ENCODE measurements at places on chromosomes 3 and 15. TPM values are rescaled to one million over a fixed set of nuclear protein-coding genes. Genes with fewer than 3 reads are reported as not detected.

The AHSG gene
- 0.16 TPM for total RNA-seq

The IL20RB gene
- total RNA-seq = 1.5 TPM

The LTK gene
- total RNA-seq = 0.13 TPM

The LMLN gene
- 2.4 TPM for total RNA-seq

The CKMT1A gene
- 1.8 TPM for total RNA-seq

The FANCD2OS gene
- not detected for total RNA-seq

The MYL3 gene
- total RNA-seq = not detected

The GOLGA8B gene
- total RNA-seq = 15.8 TPM

The CNTN3 gene
- total RNA-seq = not detected

The PROS1 gene
- 13.9 TPM for total RNA-seq

The TMEM158 gene
- 15.3 TPM for total RNA-seq

The CCDC32 gene
- total RNA-seq = 15.5 TPM

The EAF1 gene
- total RNA-seq = 16.2 TPM

The SEC61A1 gene
- total RNA-seq = 126 TPM

The NR2E3 gene
- total RNA-seq = not detected

The SLC12A8 gene
- total RNA-seq = 1.7 TPM

The TOMM70 gene
- total RNA-seq = 51.1 TPM

The FAM227B gene
- 0.74 TPM for total RNA-seq

The STXBP5L gene
- total RNA-seq = not detected

The C3orf85 gene
- not detected for total RNA-seq

The PP2D1 gene
- total RNA-seq = not detected

The DET1 gene
- 5.4 TPM for total RNA-seq

The DISP2 gene
- 0.58 TPM for total RNA-seq

The WDR73 gene
- total RNA-seq = 37.8 TPM

The GOLGA6A gene
- total RNA-seq = 0.09 TPM

The ARHGEF26 gene
- 10.1 TPM for total RNA-seq

The GOLGA8J gene
- 0.10 TPM for total RNA-seq

The KLF15 gene
- 0.49 TPM for total RNA-seq

The HYAL1 gene
- 0.50 TPM for total RNA-seq

The GPR62 gene
- not detected for total RNA-seq

The RPP25 gene
- total RNA-seq = 29.5 TPM

The CLRN1 gene
- not detected for total RNA-seq

The ANKRD34C gene
- total RNA-seq = not detected

The SLC28A2 gene
- total RNA-seq = not detected

The INKA1 gene
- total RNA-seq = 1.1 TPM

The GOLGA6L10 gene
- total RNA-seq = 0.50 TPM

The B3GNT5 gene
- total RNA-seq = 15.5 TPM

The NR1I2 gene
- total RNA-seq = not detected

The ANKUB1 gene
- total RNA-seq = not detected

The SLC28A1 gene
- total RNA-seq = not detected

The ROPN1B gene
- not detected for total RNA-seq

The SAMMSON gene
- total RNA-seq = not detected

The COL8A1 gene
- total RNA-seq = not detected

The TRPC1 gene
- 4.7 TPM for total RNA-seq

The FBXO40 gene
- not detected for total RNA-seq

The ICE2 gene
- total RNA-seq = 34.5 TPM

The ULK4 gene
- 5.7 TPM for total RNA-seq

The PGBD4 gene
- 0.96 TPM for total RNA-seq

The PRICKLE2 gene
- 2.4 TPM for total RNA-seq

The OR5K2 gene
- not detected for total RNA-seq

All from A549 treated with GW870086 at 1 μM for 4 hours (cell line).